Stimulated activated CD8-positive, alpha-beta memory T cell treated with anti-CD3 and anti-CD28 coated beads, Interleukin-4, amount 100 ng/mL, for 1 hour (primary cell): ENCODE measurements at places on chromosomes 1 and 21.

GRCh38 chr1:21763236-21763635 is 19.7 kb downstream of the USP48 start:
- DNase-seq = no peak

DNA sequence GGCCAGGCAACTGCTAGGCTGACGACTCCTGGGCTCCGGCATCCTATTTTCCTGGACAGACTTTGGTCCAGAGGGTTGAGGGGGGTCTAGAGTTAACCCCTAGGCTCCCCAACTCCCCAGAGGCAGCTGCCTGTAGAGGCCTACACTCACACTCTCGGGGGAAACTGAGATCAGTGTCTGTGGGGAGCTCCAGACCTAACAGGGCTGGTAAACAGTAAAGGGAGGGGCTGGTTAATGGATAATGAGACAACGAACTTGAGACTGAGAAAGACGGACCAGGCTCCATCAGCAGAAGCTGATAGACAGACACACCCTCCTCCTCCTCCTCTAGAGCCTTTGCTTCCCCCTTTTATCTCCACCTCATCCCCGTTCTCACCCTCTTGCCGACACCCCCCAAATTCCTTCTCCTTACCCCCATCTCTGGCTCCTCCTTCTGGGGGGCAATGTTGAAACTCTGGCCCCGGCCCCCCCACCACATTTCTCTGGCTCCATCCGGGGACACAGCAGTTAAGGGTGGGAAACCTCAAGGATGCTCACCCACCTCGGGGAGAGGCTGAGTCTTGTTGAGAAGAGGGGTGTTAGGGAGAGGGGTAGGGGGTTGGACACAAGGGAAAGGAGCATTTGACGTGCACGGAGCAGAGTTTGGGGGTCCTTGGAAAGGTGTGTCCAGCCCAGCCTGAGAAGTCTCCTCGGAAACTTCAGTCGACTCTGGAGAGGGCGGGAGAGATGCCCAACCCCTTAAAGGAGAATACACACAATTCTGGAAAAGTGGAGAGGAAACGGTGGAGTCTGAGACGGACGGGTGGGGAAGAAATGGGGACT is at the start of gene MTMR11:
TSS of gene MTMR11 (minus strand) at position 710 of the 822 bp plus-strand sequence. CDS start at position 478, 232 bp downstream.
- DNase-seq = no peak

DNA sequence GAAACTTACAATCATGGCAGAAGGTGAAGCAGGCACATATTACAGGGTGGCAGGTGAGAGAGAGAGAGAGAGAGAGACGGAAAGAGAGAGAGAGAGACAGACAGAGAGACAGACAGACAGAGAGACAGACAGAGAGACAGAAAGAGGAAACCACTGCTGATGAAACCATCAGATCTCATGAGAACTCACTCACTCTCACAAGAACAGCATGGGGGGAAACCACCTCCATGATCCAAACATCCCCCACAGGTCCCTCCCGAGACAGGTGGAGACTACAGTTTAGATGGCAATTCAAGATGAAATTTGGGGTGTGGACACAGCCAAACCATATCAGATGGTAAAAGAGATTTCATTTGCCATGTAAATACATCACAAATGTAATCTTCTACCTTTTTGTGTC is 708.1 kb downstream of the MRPL39 start:
- no peak for DNase-seq

DNA sequence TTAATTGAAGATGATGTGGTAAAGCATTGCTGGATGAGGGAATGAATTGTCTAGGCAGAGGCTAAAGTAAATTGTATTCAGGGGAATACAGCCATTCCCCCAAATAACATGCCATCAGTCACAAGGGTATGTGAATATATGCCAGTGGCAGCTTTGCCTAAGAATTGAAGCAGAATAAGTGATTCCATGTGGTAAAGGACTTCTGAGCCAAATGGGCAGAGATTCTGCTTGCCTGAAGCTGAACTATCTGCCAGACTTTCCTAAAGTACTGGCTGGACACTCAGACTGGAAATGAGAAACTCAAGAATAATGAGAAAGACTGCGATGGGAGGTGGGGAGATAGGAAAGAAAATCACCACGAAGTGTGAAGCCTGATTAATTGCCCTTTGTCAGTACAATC is 2.4 kb downstream of the LIX1L start:
- DNase-seq = no peak

GRCh38 chr1:244154508-244154871 is 103.4 kb downstream of the ZBTB18 start:
- DNase-seq = no peak

DNA sequence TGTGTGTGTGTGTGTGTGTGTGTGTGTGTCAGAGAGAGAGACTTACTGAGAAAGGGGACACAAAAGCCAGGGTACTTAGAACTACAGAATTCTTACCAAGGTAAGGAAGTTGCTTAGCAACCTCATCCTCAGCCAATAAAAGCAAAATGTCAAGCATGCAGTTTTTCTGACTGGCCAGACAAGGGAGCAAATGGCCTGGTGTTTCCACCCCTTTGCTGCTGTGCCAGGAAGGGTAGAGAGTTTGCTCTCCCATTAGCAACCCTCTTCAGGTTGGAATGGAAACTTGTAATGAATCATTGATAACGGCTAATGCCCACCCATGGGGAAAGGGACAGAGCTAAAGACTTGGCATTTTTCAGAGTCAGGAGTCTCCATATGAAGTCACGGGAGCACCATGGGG is 10.6 kb downstream of the RXRG start:
- no peak for DNase-seq

DNA sequence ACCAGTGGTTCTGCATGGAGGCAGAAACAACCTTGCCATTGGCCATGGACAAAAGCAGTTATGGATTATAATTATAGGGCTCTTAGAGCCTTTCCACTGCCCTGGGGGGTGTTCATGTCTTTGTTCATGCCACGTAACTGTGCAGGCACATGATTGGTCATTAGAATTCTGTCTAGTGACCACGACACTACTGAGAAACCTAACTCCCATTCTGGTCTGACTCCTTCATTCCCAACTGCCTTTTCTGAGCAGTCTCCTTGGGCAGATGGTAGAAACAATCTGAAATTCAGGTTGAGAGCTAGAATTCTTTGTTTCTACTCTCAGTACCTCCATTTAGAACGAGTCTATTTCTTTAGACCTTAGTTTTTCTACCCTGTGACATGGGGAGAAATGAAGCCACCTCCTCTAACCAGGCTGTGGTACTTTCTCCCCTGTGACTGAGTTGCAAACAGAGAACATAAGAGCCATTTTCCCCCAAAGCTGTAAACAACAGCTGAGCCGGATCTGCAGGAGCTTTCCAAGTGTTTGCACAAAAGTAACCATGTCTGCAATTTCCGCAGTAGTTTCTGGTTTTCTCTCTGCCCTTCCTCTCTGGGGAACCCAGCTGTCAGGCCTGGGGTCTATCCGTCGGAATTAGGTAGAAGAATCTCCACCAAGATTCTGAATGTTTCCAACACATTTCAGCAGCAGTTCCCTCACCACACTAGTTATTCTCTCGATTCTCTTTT is 37.7 kb upstream of the IPO9 start:
- DNase-seq = no peak

DNA sequence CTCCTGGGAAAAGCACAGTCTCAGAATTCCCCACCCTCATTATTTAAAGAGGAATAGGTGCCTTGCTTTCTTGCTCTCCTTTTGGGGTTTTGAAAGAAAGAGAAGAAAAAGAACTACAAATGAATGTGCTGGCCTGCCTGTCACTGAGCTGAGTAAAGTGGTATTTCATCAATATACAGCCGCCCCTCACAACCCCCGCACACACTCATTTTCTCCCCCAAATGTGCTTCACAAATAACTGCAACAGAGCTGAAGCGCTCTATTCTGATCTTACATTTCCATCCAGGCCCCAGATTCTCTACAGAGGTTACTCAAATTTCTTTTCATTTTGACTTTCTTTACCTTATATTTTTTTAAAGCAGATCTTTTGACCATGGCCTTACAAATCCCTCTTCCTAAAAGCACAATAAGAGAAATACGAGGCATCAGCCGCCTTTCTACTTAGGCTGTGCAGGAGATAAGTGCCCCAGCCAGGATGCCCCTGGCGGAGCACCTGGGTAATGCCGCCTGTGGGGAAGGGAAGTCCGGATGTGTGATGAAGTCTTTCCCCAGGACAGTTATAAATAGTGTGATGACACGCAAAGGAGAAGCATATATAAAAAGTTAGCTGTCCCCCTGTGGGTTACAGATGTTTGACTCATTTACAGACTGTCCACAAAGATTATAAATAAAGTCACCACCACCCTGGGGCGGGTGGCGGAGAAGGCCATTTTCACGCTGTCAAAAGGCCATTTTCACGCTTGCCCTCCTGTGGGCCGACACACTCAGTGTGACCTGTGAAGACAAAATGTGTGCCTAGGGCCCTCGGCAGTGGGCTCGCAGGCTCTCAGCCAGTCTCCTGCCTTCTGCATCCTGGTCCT is 6.5 kb downstream of the KCNN3 start:
- no peak for DNase-seq

DNA sequence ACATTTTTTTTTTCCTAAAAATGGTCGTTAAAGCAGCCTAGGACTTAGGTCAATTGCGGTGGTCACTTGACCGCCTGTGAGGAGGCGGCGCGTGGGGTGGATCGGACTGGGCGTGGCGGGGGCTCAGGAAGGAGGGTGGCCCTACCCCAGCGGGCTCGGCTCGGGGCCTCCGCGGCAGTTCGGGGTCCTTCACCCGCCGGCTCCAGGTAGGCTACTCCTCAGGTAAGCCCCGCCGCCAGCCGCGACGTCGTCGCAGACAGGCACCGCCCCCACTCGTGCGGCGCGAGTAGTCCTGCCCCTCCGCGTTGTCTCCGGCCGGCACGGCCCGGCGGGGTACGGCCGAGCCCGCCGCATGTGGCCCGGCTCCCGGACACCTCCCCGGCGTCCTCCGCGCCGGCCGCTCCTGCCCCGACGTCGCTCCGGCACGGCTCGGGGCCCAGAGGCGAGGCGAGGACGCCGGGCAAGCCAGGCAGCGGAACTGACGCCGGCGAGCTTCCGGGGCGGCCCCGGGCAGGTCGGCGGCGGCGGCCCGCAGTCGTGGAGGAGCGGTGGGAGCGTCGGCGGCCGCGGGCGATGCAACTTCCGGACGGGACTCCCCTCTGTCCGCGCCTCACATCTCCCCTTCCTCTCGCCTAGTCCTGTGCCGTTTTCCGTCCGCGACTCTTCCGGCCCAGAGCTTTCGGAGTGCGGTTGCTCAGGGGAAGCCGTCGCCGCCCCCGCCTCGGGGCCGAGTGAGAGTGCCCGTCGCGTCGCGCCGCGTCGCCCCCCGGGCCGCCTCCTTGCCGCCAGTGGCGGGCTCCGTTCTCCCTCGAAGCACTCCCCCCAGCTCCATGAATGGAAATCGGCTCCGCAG is at the start of gene AGO3:
TSS of gene AGO3 (plus strand) at position 513 of the 853 bp plus-strand sequence. CDS start at position 835, 322 bp downstream.
- DNase-seq = peak; percentile 69

GRCh38 chr1:213704941-213705340 is 282.8 kb upstream of the PROX1 start:
- no peak for DNase-seq

- no peak for DNase-seq
Measured at GRCh38 chr1:1788136-1788535, 9.9 kb upstream of the NADK start.

DNA sequence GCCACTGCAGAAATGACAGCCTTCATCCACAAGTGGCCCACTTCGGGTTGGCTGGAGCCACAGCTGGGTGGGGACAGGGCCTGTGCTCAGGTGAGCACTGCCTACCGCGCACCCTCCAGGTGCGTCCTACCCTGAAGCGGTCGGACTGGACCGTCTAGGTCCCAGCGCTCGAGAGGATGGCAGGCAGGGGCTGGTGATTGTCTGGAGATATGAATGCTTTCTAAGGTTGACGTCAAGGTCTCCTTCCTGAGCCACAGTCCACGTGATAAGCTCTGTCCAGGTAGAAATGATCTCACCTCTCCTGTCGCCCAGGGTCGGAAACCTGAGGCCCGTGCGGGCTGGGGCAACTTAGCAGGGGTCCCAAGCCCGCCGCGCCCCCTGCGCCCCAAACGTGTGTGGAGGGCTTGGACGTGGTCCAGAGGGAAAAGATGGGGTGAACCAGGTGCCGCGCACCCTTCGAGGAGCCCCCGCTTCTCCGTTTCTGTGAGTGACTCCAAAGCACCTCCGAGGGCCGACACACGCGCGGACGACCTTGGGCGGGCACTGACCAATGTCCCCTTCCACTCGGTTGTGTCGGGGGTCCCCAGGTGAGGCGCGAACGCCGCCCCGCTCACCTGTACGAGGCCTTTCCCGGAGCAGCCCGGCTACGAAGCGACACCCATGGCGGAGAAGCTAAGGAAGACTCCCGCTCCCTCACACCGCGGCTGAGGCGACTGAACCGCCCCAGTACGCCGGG is 853 bp upstream of the DOP1B start:
- no peak for DNase-seq

DNA sequence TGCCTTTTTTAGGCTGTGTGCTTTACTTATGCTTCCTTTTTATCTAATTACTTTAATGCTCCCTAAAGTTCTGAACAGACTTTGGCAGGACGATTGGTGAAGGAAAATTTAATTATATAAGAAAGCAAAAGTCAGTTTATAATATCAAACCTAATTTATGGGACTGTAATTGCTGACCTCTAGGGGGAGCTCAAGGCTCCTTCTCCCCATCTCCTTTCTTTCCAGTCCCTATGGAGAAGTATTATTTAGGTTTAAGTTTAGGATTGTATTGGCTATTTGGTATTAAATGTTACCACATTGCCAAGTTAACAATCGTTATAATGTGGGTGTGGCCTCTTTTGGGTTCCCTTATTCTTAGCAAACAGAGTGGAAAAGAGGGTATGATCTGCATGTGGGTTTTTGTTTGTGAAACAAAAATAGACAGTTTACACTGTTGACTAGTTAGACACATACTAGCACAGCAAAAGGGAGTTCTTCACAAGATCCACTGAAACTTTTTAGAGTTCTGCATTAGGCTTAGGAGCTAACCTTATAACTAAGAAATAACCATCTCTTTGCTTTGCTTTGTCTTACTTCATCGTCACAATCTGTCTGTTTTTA is 48.2 kb upstream of the TNFSF4 start:
- no peak for DNase-seq
